ENCODE measurements at places on chromosomes 1 and 21. TPM values are rescaled to one million over a fixed set of nuclear protein-coding genes. Genes with fewer than 3 reads are reported as not detected.

- DNase-seq = no peak
Measured at GRCh38 chr1:224957696-224958095, 28.2 kb downstream of the DNAH14 start.

The IGSF9 gene
- 0.18 TPM for total RNA-seq

DNA sequence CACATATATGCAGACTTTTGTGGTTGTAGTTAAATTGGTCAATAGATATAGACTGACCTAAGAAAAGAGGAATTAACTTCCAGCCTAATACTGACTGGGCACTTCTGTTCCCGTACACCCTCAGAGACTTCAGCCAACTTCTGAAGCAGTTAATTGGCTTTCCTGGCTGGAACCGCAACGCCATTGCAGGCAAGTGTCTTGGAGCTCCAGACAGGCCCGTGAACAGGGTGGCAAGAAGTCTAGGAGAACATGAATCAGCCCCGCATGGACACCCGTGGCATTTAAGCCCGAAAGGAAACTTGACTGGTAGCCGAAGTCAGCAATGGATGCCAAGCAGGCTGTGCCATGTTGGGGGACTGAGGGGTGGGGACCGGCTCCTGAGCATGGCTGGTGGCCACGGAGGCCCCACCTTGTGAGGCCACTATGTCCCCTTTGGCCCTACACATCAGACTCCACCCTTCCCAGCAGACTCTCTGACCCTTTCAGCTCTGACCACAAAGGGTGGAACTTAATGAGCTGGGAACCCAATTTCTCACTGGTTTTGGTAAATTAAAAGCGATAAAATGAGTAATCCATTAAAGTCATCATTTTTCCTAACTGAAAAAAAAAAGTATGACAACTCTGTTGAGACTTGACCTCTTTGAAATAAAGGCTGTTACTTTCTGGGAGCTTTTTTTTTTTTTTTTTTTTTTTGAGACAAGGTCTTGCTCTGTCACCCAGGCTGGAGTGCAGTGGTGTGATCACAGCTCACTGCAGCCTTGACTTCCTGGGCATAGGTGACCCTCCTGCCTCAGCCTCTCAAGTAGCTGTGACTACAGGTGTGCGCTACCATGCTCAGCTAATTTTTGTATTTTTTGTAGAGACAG lies 54.1 kb downstream of the RUNX1 start:
- no peak for DNase-seq

DNA sequence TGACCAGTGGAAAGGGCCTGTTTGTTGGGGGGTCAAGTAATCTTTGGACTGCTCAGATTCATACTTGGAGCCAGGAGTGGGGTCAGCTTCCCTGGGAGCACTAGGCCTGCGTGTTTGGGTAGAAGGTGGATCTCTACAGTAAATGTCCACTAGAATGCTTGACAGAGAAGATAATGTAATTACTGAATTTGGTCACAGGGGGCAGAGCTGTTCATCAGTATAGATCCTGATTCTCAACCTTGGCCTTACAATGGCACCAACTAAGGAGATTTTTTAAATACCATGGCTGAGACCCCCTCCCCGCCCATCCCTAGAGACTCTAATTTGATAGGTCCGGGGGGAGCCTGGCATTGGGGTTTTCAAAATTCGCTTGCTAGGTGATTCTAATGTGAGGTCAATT lies 217.5 kb upstream of the PLXNA2 start:
- no peak for DNase-seq

DNA sequence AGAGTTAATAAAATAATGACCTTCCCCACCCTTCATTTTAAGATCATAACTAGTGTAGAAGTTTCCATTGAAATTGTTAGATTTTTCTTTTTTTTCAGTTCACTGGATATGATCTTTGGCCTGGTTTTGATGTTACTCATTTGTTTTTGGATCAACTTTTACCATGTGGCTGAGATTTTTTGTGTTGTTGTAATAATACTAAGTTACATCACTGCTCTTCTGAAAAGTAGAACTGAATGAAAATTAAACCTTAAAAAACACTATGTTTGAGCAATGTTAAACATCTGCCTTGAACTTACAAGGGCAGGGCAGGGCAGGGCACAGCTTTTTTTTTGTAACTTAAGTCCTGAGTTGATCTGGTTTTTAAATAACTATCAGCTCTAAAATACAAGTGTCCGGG lies 204.8 kb upstream of the ADAMTS5 start:
- DNase-seq = no peak

GRCh38 chr21:45713613-45714012 lies 70.1 kb downstream of the PCBP3 start:
- DNase-seq = no peak

- no peak for DNase-seq
Measured at GRCh38 chr1:207172885-207173284, 68.9 kb downstream of the C4BPA start.

The GUCA2A gene
- total RNA-seq = not detected

The TRIM58 gene
- total RNA-seq = 22.9 TPM

The FAM177B gene
- total RNA-seq = not detected

DNA sequence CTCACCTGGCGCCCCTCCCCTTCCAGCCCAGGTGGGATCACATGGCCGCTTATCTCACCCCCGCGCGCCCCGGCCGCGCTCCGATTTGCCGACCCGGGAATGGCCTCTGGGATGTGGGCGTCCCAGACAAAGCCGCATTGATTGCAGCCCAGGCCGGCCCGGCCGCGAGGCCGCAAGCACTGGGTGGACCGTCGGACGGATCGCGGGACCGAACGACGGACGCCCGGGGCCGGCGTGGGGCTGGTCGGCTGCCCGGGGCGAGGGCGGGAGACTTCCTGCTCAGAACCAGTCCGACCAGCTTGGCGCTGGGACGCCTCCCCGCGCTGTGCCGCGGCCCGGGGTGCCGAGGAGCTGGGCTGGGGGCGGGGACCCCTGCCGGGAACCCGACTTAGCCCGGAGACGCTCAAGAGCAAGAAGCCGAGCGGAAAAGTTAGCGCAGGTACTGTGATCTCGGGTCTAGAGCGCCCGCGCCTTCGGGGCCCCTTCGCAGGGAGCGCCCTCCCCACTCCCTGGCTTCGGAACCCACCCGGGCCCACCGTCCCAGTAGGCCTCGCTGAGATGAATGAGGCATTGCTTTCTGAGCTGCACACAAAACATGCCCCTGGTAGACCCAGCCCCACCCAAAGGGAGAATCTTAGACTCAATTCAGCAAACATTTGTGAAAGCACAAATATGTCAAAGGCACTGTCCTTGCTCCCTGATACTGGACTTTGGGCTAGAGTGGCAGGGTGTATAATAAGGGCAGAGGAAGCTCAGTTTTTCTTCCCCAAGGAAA lies 415 bp upstream of the LAD1 start:
- peak; percentile 74 for DNase-seq

GRCh38 chr1:54137534-54138061 lies 15.2 kb downstream of the CDCP2 start:
- DNase-seq = no peak

The AMPD1 gene
- not detected for total RNA-seq

DNA sequence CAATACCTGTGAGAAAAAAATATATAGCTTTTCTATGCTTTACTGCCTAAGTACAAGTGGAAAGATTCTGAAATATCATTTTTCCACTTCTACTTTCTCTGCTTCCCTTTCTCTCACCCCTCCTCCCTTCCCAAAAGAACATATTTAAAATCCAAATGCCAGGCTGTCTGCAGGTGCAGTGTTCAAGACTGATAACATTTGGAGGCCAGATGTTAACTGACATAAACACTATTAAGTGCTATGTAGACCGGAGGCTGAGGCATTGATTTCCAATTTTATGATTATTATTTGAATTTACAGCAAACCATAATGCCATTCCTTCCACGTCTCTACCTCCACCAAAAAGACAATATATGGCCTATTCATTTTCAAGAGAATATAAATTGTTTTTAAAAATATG lies 296.9 kb upstream of the SGIP1 start:
- no peak for DNase-seq

GRCh38 chr1:203380420-203381150 lies 29.7 kb upstream of the FMOD start:
- DNase-seq = no peak

GRCh38 chr1:109644670-109645069 lies 11.2 kb upstream of the GSTM4 start:
- DNase-seq = no peak
